ENCODE measurements at places on chromosomes 2 and 18.

- DNase-seq, result no peak
Observed at GRCh38 chr18:13120255-13120654, 98.3 kb upstream of the LDLRAD4 start.

DNA sequence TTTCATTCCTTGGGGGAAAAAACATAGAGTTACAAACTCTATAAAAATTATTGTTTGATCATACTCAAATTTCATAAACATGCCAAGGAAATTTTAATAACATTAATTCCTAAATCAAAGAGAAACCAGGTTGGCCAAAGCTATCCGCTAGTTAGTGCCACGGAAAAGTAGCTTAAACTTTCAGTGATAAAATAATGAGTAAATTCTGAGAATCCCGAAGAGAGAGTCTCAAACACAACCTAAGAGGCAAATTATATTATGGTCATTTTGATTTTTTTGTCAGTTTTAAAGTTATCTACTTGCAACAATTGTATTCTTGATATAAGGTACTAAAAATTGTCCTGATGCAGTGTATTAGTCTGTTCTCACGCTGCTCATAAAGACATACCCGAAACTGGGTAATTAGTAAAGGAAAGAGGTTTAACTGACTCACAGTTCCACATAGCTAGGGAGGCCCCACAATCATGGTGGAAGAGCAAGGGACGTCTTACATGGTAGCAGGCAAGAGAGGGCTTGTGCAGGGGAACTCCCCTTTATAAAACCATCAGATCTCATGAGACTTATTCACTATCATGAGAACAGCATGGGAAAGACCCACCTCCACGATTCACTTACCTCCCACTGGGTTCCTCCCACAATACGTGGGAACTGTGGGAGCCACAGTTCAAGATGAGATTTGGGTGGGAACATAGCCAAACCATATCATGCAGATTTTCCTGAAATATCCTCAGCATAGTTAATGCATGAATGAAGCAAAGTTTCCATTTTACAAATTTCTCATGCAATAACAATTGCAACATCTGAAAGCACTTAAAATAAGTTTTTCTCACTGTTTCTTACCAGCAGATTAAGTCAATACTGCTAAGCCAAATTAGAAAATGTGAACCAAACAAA, 205.9 kb upstream of the STK17B start:
- DNase-seq, result no peak

DNA sequence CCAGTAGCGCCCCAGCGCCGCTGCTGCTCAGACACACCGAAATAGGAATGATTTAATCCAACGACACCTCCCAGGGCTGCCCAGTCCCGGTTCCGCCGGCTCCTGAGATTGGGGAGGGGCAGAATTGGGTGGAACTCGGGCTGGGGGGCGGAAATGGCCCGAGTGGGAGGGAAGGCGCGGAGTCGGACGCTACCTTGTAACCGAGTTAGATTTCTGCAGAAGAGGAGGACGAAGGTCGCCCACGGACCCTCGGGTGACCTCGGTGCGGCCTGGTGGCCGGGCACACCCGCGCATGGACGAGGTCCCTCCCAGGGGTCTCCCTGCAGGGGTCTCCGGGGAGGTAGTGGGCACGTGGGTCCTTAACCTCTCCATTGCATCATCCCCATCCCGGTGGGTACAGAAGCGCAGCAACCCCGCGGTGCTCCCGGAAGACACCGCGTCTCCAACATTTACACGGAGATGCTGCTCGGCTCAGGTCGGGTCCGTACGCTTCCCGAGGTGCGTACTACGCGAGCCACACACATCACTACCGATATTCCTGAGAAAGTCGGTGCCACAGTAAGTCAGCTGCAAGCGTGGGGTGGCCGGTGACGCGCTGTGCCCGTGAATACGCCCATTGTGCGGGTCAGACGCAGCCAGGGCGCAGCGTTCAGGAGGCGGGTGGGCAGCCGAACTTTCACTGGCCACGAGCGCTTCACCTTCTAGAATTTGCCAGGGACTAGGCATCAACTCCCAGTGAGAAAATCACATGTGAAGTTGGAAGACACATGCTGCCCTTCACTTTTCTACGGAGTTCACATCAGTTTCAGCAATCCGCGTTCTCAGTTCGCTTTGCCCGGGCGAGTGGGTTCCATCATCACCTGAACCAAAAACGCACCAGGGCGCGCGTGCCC, 3.0 kb downstream of the ZNF516 start:
- DNase-seq, result peak; percentile 51

- DNase-seq, result no peak
Observed at GRCh38 chr2:12928197-12928774, 211.6 kb downstream of the TRIB2 start.

GRCh38 chr18:49628881-49629795, 67.3 kb downstream of the LIPG start:
- no peak for DNase-seq

- peak; percentile 58 for DNase-seq
Observed at GRCh38 chr2:66851449-66851872, 416.5 kb downstream of the MEIS1 start.

DNA sequence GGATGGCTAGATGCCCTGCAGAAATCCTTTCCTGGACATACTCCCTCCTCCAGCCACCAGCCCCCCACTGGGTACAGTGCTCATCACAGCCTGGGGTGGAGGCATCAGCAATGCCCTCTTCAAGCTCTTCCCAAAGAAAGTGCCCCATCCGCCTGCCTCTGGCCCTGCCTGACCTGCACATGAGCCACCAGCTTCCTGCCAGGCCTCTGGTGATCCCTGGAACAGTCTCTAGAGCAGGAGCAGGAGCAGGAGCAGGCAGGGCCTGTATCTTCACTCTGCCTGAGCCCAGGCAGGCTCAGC, 54.1 kb upstream of the CAB39 start:
- no peak for DNase-seq

DNA sequence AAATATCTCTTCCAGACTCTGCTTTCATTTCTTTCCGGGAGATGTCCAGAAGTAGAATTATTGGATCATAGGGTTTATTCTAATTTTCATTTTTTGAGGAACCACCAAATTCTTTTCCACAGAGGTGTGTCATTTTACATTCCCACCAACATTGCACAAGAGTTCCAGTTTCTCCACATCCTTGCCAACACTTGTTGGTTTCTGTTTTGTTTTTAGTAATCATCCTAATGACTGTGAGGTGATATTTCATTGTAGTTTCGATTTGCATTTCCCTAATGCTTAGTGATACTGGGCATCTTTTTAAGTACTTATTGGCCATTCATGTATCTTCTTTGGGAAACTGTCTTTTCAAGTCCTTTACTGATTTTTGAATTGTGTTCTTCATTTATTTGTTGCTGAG, 513.1 kb downstream of the PARD3B start:
- no peak for DNase-seq

- no peak for DNase-seq
Observed at GRCh38 chr2:205954707-205955106, 131.3 kb downstream of the INO80D start.

DNA sequence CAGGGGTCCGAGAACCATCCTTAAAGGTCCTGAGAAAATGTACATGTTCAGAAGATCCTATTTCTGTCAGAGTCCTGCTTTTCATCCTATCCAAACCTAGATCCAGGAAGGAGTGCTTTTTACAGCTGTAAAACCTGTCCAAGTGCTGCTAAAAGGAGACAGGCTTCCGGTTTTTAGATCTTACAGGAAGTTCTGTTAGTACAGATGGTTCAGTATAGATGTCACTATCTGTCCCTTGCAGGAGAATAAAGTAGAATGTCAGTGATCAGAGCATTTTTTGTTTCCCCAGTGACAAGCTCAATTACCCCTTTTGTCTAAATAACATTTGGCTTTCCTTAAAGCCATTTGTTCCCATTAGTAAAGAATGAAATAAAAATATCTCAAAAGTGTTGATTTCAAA, 98.3 kb downstream of the NRP2 start:
- DNase-seq, result no peak

DNA sequence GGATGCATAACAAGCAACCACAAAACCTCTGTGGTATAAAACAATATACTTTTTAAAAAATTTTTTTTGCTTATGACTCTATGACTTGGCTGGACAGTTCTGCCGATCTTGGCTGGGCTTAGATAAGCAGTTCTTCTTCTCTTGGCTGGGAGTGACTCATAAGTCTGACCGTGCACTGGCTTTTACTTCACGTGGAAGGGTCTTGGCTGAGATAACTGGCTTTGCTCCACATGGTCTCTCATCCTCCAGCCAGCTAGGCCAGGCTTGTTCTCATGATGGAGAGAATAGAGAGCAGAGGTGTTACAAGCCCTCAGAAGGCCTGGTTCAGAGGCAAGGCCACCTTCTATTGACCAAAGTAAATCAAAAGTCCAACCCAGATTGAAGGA, 178.9 kb upstream of the SERPINE2 start:
- DNase-seq, result no peak

GRCh38 chr18:50573679-50574078, 13.8 kb downstream of the MAPK4 start:
- DNase-seq, result no peak

GRCh38 chr18:66603941-66604627, at the start of gene CDH19:
Gene CDH19 (minus strand): TSS chr18:66604090. CDS start chr18:66572204, 31,886 bp downstream.
- no peak for DNase-seq

- no peak for DNase-seq
Observed at GRCh38 chr18:2535419-2535910, 35.8 kb downstream of the METTL4 start.

DNA sequence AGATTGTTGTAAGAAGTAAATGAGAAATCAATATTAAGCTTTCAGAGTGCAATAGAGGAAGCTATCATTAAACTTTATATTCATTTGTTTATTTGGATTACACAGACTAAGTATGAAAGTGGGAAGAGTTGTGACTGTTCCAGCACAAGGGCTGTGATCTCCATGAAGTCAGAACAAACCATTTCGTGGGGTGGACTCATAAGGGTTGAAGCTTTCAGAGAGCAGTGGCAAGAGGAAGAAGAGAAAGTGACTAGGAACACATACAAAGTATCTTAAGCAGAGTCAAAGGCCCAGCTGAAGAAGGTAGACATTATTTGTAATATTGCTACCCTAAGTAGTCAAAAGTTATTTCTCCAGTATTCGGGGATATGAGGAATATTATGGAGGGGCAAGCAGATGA, 117.0 kb downstream of the ARHGAP15 start:
- no peak for DNase-seq

- no peak for DNase-seq
Observed at GRCh38 chr2:67015681-67016080, 381.5 kb upstream of the ETAA1 start.

DNA sequence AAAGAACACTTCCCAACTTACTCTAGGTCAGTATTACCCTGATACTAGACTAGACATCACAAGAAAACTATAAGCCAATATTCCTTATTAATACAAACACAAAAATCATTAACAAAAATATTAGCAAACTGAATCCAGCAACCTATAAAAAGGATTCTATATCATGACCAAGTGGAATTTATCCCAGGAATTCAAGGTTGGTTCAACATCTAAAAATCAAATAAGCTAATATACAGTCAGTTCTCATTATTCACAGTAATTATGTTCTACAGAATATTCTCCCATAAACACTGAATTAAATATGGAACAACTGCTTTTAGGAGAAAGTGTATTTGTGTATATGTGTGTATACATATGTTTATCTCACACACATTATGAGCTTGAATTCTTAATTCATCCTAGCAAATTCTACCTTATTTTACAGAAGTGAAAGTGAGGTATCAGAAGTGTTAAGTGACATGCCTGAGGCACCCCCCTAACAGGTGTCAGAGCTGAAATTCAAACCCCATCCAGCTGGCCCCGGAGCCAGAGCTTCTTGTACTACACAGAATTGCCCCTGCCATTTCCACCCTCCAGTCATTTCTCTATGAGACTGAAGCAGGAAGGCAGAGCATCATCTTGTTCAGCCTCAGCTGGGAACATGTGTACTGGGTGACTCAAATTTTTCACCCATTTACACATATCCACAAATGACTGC, 77.8 kb downstream of the MALT1 start:
- no peak for DNase-seq

- peak; percentile 78 for DNase-seq
Observed at GRCh38 chr2:9703701-9704221, 73.0 kb upstream of the YWHAQ start.

GRCh38 chr2:101089942-101090799, 61.0 kb downstream of the TBC1D8 start:
- no peak for DNase-seq

DNA sequence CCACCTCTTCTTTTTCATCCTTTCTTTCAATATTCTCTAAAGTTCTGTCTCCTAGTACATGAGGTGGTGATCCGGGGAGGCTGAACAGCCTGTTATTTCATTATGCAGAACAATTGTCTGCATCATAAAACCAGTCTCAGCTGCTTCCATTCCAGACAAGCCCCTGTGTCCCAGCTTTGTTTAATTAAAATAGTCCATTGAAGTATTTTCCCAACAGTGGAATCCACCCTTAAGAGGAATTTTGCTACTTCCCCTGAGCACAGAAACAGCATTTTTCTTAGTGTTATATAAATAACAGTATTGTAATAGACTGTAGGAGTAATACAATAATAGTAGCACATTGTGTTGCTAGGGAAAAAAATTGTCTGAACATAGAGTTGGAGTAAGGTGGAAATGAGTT, 395.4 kb upstream of the TCF4 start:
- no peak for DNase-seq

Data from H4 (cell line).